ENCODE measurements at places on chromosomes 4 and X. TPM values are rescaled to one million over a fixed set of nuclear protein-coding genes. Genes with fewer than 3 reads are reported as not detected.

Gene CNOT6L
- 20.6 TPM for total RNA-seq

Gene MCTS1
- 52.5 TPM for total RNA-seq

Gene ARHGAP24
- total RNA-seq, result 19.8 TPM

Gene GPM6B
- 3.5 TPM for total RNA-seq

Gene ZNF141
- 20.8 TPM for total RNA-seq

All from articular chondrocyte of knee joint (primary cell).